Stimulated activated CD4-positive, alpha-beta T cell treated with anti-CD3 and anti-CD28 coated beads, TNF-alpha, amount 100 ng/mL, for 1 hour (primary cell): ENCODE measurements at places on chromosomes 12 and 14.

- DNase-seq: no peak
Observed at GRCh38 chr12:6222078-6222654, 22.0 kb downstream of the CD9 start.

GRCh38 chr12:31729705-31730104 is 884 bp upstream of the AMN1 start:
- DNase-seq: no peak

DNA sequence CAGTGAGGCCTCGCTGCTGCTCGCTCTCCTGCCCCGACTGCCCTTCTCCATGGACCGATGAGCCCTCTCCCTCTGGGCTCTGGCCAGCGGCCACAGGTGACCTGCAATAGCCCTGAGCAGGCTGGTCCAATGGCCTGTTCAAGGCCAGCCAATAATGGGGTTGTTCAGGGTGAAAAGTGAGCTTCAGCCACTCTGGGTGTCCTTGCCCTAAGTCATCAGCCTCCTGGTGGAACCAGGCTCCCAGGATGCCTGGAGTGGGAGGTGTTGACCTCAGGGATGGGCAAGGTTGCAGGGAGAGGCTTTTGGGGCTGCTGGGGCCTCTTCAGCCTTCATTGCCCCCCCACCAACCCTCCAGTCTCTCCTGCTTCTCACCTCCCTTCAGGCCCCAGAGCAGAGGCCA is 79.7 kb downstream of the RFLNA start:
- no peak for DNase-seq

GRCh38 chr14:77869340-77869739 is 69.4 kb downstream of the ADCK1 start:
- DNase-seq: no peak
